ENCODE measurements at places on chromosomes 5 and 9.

DNA sequence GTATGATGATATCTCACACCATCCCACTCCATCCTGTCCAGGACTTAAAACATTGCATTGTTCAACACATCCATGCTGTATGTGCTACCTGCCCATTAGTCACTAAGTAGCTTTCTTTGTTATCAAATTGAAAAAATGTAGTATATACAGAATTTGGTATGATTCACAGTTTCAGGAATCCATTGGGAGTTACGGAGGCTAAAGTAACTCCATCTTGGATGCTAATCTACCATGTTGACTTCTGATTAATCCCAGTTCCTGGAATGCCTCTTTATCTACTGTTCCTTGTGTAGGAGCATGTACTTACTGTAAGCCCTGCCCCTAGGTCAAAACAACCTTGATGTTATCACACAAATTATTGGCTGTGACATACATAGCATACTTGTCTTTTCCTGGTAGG lies 38.9 kb upstream of the FOXB2 start:
- DNase-seq, result no peak

DNA sequence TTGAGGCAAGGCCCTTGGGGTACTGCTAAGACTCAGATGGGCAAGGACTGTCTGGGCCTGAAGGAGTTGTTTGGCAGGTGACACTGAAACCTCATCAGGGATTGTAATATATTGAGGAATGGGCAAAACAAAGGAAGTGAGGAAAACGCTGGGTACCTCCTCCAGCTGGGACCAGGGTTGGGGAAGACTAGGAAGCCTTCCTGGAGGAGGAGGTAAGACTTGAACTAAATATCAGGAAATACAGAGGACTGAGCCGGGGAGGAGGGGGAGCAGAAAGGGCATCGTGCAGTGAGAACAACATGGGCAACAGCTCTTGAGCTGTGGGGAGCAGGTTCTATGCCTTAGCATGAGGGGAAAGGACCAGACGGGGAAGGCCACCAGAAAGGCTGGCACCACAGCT lies 144.0 kb downstream of the GABBR2 start:
- no peak for DNase-seq

- no peak for DNase-seq
Measured at GRCh38 chr5:96881511-96882115, 5.3 kb downstream of the ERAP2 start.

DNA sequence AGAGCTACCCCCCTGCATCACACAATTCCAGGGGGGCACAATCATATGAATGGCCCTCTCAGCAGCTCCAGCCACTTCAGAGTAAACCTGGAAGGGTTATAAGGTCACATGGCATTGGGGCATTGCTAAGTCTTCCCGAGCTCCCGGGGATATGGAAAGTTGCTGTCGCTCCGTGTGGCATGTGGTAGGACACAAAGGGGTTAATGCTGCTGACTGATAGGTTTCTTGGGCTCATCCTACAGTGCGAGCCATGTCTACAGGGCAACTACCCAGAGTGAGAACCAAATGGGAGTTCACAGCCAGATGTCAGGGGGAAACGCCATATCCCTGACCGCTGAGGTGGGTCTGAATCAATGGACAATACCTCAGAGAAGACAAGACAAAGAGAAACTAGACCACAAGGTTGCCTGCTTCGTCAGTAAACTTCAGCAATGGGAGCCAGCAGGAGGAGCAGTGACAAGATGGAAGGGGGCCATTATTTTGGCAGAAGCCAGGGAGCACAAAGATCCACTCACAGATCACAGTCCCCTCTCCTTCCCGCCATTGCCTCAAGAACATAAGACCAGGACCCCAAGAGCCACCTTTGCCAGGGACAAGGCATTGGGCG lies 52.4 kb upstream of the SHISAL2B start:
- no peak for DNase-seq

DNA sequence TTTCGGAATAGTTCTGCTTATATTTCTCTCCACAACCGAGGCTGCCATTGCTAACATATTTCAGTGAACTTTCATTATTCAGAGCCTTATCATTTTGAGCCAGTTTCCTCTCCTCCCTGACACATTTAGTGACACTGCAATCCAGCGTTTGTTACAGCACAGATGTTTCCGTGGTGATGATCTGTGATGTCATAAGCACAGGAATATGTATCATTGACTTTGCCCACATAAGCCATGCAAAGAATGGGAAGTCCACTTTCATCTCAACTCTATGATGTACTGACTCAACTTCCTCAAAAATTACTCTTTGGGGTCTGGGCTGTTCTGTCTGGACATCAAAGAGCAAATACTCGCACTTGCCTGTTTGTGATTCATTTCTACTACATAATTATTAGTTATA lies 291.8 kb downstream of the EBF1 start:
- no peak for DNase-seq

DNA sequence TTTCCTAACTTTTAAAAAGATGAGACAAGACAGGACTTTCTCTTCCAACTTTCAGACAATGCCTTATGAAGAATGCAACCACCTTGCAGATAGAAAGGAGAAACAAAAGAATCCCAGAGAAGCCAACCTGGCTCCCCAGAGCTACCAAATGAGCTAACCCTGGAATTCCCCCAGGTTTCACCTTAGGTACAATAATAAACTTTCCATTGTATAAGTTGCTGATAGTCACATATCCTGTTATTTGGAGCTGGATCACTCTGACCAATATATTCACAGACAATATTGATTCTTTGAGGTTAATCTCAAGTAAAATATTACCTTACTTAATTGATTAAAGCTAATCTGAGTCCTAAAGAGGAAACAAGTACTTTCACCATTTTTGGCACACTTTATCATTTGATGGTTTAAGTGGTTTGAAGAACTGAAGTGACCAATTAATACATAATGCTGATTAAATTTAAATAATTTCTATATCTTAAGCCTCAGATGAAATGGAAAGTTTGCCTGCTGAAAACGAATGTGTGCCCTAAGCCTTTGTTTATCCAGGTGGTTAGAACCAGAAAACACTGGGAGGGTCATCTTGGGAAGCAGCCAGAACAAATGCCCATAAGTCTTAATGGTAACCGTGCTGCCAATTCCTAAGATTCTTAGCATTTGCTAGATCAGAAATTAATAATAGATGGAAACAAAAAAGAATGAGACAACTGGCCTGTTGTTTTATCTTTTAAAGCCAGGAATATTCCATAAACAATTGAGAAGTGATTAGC lies 159.6 kb upstream of the SLC12A2 start:
- DNase-seq, result no peak

DNA sequence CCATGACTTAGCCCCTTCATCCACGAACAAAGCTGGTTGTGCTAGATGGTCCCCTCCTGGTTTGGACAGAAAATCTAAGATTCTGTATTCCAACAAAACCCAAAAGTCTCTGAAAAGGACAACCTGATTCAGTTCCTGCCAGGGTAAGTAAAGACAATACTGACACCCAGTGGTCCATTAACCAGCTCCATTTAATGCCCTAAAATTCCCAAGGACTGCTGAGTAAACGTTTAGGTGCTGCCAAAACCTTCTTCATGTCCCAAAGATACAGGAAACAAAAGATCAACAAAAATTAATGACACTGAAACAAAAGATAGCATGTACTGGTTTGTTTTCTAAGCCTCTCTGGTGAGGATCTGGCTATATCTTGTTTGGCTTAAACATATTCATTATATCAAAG lies 25.3 kb upstream of the PPP1R2B start:
- DNase-seq, result peak; percentile 0

- no peak for DNase-seq
Measured at GRCh38 chr5:167995844-167996425, 295.5 kb upstream of the WWC1 start.

GRCh38 chr9:89844075-89844474 lies 239.3 kb downstream of the GADD45G start:
- no peak for DNase-seq

DNA sequence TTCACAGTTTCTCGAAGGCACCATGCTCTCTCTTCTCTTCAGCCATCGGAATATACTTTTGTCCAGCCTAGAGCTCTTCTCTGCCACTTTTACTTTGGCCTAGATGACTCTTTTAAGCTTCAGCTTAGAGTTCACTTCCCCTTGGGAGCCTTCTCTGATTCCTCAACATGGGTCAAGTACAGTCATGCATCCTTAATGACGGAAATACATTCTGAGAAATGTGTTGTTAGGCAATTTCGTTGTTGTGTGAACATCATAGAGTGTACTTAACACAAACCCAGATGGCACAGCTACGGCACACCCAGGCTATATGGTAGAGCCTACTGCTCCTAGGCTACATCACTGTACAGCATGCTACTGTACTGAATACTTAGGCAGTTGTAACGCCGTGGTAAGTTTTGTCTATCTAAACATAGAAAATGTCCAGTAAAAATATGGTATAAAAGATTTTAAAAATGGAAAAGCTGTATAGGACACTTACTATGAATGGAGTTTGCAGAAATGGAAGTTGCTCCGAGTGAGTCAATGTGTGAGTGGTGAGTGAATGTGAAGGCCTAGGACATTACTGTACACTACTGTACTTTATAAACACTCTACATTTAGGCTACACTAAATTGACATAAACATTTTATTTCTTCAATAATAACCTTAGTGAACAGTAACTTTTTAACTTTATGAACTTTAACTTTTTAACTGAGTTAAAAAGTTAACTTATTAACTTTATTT lies 15.1 kb upstream of the TNFSF15 start:
- DNase-seq, result no peak

DNA sequence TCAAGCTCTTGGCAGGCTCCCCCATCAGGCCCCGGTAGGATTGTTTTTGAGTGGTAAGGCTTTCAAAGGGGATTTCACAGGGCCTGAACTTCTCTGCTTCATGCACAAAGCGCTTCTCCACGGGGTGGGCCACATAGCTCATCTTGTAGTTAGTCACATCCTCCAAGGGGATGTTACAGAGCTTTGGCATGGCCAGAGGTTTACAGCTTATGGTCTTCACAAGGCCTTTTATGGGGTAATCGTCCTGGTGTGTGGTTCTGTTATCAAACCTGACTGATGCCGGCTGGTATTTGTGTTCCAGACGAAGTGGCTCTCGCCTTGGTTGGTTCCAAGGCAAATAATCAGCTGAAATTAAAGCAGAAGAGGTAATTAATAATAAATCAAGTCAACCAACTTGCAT lies 104.3 kb downstream of the SAXO1 start:
- DNase-seq, result no peak

DNA sequence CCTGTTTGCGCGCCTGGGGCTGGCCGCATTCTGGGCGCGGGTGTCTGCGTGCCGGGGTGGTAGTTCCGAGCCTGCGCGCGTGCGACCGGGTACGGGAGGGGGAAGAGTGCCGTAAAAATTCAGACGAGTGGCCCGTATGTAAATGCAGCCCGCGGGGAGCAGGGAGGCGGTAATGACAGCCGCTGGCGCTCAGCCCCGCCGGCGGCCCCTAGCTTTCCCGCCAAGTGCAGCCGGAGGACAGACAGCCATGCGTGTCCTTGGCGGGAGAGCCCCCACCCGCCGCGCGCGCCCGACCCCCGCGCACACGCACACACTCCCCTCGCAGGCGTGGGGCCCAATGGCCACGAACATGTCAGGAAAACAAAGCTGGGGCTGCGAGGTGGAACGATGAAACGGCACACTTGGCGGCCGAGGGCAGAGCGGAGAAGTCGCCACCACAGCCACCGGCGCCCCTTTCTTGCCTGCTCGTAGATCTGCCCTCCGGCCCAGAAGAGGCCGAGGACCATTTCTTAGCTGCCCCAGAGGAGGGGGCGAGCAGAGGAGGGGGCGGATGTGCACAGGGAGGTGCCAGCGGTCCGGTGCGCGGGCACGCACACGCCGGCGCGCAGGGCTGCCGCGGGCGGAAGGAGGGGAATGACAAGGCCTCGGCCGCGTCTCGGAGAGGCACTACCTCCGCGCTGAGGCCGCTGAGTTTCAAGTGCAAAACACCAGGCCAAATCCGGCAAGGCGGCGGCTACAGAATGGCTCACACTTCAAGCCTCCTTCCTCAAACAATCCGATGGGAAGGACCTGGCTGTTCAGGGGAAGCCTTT lies 208.4 kb downstream of the MEF2C start:
- DNase-seq, result peak; percentile 61

- no peak for DNase-seq
Measured at GRCh38 chr9:512555-513272, 298.0 kb downstream of the DOCK8 start.

GRCh38 chr5:150431574-150431973 lies 18.0 kb downstream of the RPS14 start:
- no peak for DNase-seq

DNA sequence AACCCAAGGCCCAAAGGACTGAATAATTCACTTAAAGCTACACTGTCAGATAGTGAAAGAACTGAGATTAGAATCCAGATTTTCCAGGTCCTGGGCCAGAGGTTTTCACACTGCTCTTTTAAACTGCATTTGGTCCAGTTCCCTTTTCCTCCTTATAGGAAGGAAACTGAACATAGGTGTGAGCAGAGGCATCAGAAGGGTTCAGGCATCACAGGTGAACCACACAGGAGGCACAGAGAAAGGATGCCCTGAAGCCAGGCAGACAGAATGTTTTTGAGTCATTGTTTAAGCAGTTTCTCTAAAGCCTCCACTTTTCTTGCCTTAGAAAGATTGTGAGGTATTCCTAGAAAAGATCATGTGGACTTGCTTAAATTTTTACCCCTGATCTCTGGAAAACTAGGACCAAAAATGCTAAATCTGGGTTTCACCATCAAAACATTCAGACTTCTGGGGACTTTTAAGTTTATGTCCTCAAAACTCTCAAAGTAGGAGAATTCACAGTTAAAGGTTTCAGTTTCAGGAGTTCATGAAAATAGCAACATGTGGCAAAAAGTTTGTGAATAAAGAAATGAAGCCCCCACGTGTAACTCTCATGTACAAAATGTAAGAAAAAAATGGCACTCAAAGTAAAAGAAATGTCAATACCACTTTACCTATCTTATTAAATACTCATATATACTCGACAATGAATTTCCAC lies 386.1 kb downstream of the NTRK2 start:
- no peak for DNase-seq

GRCh38 chr5:463952-464351 lies 21.0 kb downstream of the EXOC3 start:
- DNase-seq, result no peak

DNA sequence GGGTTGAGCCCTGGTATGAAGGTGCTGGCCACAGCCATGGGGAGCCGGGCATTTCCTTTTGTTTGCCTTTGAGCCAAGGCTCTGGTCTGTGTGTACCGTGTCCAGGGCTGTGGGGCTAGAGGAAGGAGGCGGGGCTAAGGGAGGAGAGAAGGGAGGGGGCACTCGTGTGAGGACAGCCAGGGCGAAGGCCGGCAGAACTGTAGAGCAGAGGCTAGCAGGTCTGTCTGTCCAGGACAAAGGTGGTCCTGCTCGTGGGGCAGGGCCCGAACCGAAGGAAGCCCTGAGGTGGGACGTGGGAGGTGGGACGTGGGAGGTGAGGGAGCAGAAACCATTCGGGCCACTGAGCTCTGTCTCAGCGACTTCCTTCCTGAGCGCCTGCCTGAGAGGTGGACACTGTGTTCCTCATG lies 41.3 kb upstream of the TESK1 start:
- no peak for DNase-seq

- no peak for DNase-seq
Measured at GRCh38 chr5:178209334-178210072, 5.2 kb downstream of the HNRNPAB start.

GRCh38 chr5:159783726-159784247 lies 132.5 kb upstream of the ADRA1B start:
- no peak for DNase-seq
